ENCODE measurements at places on chromosomes 11 and 22.

DNA sequence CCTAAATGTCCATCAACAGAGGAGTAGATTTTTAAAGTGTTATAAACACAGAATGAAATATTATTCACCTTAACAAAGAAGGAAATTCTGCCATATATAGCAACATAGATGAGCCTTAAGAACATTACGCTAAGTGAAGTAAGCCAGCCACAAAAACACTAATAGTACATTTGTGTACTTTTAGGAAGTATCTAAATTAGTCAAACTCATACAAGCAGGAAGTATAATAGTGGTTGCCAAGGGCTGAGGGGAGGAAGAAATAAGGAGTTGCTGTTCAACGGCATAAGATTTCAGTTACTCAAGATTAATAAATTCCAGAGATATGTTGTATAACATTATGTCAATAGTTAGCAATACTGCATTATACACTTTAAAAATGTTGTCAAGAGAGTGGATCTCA is 181.7 kb upstream of the ZC3H12C start:
- DNase-seq: no peak

DNA sequence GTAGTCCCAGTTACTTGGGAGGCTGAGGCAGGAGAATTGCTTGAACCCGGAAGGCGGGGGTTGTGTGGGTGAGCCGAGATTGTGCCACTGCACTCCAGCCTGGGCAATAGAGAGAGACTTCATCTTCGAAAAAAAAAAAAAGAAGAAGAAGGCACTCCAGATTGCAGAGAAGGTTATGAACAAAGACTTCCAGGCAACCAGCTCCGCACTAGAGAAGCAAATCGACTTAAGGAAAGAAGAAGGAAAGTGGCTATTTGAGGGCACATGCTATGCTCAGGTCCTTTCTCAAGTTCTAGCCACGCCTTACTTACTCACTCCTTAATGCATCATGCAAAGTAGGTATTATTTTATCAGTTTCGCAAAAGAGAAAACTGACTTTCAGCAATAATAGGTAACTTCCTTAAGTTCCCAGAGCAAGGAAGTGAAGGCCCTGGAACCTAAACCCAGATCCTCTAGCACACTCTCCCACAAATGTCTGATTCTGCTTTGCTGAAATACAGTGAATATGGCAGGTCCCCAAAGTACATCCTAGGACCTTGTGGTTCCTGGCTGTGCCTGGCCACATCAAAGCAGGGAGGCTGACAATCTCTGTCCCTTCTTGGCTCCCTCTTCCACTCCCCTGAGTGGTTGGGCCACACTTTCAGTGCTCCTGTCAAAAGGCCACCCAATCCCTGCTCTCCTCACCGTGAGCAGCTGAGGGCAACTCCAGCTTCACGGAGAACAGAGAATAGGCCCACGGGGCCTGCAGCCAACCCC is 14.2 kb downstream of the CD3E start:
- no peak for DNase-seq

DNA sequence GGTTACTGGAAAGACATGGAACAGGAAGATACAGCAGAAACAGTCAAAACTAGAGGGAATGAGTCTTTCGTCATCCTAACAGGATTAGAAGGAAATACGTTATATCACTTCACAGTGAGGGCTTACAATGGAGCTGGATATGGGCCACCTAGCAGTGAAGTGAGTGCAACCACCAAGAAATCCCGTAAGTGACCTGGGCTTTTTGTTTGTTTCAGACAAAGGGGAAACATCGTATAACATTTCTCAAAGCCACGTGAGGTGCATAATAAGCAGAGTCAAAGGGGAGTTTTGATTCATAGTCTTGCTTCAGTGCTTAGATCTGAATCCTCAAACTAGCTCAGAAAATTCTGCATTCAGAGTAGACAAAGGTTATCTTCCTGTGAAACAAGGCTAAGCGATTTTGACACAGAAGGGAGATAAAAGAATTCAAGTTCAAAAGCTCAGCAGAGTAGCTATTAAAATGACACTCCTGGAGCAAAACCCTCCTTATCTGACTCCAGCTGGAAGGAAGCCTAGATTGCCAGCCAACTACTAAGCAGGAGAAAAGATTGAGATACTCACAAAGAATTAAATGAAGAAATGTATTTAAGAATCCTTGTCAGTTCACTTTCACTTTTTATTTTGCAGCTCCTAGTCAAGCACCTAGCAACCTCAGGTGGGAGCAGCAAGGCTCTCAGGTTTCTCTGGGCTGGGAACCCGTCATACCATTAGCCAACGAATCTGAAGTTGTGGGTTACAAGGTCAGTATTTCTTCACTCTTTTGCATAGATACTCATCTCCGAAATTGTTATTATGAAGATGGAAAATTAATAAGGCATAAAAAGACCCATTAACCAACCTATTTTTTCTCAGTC is 346.4 kb upstream of the ARHGAP42 start:
- DNase-seq: no peak

DNA sequence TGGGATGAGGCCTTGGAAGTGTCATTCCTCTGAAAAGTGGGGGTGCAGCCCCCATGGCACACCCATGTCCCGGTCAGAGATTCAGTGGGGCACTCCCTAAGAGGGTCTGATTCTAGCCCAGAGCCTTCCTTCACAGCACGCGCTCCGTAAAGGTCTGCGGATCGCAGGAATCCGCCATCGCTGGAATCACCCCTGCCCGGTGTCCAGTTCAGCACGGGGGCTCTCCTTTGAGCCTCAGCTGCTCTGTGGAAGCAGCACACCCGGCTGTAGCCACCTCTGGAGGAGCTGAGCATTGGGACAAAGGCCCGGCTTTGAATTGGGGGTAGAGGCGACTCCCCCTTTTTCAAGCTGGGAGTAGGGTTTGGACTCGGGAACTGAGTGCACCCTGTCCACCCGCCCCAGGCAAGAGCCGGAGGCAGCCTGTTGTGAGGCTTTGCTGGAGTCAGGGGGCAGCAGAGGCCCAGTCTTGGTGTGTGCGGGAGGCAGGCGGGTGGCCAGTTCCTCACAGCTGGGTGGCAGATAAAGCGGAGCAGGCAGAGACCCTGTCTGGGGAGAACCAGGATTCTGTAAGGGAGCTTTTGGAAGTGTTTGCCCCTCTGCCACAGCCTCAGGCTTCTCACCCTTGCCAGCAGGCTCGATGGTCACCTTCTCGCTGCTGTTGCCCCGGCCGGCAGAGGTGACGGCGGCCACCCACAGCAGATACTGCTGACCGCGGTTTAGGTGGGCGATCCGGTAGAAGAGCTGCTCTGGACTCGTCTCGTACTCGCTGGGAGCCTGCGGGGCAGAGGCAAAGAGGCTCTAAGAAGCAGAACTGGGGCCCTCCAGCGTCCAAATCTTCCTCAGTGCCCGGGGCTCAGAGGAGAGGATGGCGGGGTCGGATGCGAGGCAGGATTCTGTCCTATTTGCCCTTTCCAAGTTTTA is 115.9 kb downstream of the CEP164 start:
- DNase-seq: peak; percentile 83

DNA sequence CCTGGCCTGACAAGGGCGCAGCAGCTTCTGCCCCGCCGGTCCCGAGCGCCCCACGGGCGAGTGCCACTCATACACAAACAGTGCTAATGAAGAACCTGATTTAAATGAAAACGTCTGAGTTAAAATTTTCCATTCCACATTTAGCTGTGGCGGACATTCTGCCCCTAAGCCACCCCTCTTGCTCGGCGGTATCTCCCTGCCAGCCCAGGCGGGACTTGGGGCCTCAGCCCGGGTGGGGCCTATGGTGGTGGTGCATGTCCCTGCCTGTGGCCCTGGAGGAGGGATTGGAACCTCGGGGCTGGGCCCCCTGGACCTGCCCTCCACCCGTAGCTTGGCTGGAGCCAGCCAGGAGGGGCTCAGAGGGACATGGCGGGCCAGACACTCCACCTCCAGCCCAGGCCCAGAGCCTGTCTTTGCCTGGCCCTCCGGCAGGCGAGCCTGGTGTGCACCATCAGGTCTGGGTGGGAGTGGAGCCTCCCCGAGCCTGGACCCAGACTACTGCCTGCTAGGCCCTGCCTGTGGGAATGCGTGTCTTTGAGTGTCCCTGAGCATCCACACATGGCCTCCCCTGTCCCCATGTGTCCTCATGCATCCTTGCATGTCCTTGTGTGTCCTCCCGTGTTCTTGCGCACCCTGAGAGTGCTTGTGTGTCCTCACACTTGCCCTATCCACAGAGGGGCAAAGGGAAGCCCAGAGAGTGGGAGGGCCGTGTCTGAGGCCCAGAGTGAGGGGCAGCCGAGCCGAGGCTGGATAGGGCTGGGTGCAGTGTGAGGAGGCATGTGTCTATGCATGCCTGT is 4.4 kb downstream of the ZDHHC8 start:
- no peak for DNase-seq

DNA sequence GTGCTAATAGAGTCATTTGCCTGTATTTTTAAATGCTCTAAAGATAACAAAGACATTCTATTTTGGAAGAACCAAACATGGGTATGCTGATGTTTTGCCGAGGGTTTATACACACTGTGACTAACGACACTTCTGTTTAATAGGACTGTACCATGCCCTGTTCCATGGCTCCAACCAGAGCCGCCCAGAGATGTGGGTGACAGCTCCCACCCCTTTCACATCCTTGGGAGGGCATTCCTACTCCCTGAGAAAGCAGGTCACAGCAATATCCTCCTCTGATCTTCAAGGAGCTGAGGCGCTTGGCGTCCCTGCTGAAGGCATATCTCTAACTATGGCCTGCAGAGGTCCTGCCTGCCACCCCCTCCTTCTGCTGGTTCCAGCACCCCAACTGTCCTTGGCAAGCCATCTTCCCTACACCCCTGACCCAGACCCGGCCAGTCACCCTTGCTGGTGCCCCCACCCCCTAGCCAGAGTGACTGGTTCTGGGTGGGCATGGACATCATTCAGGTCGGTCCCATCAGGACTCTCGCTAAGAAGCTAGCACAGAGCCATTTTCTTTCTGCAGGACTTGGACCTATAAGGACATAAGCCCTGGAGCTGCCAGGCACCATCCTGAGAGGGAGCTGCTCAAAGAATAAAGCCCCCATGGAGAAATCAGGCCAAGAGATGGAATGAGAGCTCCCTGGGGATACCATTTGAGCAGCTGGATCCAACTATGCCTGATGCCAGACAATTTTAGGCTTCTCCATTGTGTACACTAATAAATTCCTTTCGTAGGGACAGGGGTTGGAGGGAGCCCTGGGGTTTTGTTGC is 381.3 kb downstream of the CTTN start:
- DNase-seq: no peak

GRCh38 chr11:93017821-93018690 is 48.6 kb downstream of the MTNR1B start:
- DNase-seq: no peak

GRCh38 chr11:5297721-5298323 is 3.9 kb downstream of the OR51B4 start:
- DNase-seq: no peak

DNA sequence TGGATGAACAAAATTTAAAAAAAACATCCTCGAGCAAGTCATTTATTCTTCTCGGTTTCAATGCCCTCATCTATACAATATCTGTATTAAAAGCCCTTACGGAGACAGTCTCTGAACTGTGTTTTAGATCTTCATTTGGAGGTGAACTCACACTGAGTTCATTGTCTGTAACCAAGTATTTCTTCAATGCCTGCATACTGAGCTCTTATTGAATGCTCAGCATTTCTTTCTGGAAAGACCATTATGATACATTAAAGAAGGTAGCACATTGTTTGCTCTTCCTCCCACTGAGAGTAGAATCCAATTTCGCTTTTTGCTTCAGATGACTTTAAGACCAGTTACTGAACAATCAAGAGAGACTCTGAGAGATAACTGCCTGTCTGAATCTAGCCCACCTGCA is 1.7 kb upstream of the ANO3 start:
- DNase-seq: no peak

GRCh38 chr22:49975543-49976389 is 15.2 kb downstream of the PIM3 start:
- DNase-seq: peak; percentile 12

- no peak for DNase-seq
Observed at GRCh38 chr11:40647295-40647694, 812.2 kb downstream of the LRRC4C start.

DNA sequence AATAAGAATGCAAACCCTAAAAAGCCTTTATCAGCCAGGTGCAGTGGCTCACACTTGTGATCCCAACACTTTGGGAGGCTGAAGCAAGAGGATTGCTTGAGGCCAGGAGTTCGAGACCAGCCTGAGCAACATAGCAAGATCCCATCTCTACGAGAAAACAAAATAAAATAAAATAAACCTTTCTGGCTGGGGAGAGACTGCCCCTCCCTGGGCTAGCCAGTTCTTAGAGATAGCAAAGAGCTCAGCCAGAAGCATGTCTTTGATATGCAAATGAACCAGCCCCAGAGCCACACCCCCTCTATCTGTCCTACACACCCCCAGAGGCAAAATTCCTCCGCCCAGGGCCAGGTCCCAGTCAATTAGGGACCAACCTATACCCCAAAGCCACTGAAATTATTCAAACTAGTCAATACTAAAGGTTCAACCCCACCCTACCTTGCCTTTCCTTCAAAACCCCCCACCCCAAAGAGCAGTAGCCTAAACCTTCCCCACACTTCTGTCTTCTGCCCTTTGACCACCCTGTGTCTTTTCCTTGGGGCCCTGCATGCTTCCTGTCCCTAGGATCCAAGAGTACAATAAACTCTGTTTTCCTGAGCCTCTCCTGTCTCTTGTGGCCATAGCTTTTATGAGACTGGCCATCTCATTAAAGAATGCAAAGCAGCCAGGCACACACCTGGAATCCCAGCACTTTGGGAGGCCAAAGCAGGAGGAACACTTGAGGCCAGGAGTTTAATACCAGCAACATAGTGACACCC is 37.3 kb upstream of the CXCR5 start:
- no peak for DNase-seq

GRCh38 chr11:66892911-66893310 is 36.0 kb downstream of the LRFN4 start:
- DNase-seq: no peak

Data from head of caudate nucleus (tissue), 42 donors.